Lower leg skin (tissue), 4 donors: ENCODE measurements at places on chromosomes 13 and 19.
A peak's percentile ranks its signal among the peaks of the same experiment; 100 is the strongest.

GRCh38 chr19:30004403-30004802, 62.4 kb downstream of the URI1 start:
- DNase-seq, result no peak

DNA sequence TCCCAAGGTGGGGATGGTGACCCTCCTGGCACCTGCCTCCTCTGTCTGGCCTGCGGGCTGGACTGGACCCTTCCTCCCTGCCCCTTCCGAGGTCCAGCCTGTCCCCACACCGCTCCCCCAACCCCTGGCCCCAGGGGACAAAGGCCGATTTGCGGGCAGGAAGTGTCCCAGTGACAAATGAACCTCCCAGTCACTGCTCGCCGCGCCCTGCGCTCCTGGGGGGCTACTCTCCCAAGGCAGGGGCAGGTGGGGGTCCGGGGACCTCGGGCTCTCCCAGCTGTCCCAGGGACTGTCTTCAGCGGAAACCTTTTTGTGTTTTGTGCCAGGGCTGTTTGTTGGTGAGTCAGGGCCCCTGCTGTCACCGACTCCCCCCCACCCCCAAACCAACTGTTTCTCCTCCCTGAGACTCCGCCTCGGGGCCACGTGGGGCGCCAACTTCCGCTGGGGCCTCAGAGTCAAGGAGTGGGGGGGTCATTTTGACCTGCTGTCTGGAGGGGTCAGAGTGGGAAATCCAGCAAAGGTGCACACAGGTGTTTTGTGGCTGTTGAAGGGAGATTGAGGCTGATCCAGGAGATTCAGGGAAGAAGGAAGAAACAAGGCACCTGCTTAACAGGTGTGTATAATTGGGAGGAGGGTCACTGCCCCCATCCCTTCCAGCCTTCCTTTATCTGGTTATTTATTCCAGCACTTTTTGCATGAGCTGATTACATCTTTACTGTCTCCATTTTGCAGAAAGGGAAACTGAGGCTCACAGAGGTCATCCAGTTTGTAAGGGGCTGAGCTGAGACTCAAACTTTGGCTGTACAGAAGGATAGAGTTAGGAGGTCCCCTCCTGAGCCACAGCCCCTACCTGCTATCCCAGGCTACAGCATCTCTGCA, 831 bp downstream of the PGPEP1 start:
- no peak for DNase-seq

- DNase-seq, result no peak
Measured at GRCh38 chr13:109207622-109208021, 578.2 kb downstream of the MYO16 start.

DNA sequence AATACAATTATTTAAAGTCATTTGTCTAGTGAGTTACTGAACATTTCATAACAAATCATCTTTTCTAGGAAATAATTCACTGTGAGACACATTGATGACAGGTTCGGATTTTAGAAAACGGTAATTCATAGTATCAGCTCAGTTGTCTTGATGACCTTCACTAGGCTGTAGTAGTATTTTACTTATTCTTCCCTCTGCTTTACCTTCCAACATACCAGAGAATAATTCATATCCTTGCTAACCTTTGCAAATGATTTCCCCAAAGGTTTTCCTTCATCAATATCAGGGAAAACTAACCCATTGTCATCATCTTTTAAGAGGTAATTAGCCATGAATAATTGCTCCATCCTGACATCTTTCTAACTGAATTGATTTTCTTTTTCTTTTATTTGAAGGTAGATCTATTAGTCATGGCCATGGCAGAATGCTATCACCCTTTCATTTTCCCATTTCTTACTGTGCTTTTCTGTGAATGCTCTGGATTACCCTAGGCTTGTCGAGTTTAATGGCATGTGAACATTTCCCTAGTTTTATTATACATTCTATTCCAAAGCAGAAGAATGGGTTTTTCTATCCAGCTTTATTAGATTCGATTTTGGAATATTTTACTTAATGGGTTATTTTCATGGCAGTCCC, 299.2 kb downstream of the OLFM4 start:
- DNase-seq, result no peak

GRCh38 chr13:30429721-30430694, 7.7 kb downstream of the UBE2L5 start:
- no peak for DNase-seq

DNA sequence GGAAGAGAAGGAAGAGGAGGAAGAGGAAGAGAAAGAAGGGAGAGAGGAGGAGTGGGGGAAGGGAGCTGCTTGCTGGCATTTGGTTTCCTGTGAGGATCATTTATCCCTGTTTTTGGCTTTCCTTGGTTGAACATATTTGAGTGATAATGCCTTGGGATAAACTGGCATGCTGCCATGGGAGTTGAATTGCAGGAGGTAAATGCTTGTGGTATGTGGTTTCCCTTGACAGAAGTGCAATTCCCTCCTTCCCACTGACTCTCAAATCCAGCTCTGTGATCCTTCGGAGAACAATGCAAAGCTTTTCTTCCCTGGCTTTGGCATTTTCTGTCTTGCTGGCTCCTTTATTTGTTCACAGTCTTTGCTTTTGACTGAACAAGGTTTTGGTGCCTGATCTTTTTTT, 27.2 kb upstream of the CBY2 start:
- DNase-seq, result peak; percentile 28

DNA sequence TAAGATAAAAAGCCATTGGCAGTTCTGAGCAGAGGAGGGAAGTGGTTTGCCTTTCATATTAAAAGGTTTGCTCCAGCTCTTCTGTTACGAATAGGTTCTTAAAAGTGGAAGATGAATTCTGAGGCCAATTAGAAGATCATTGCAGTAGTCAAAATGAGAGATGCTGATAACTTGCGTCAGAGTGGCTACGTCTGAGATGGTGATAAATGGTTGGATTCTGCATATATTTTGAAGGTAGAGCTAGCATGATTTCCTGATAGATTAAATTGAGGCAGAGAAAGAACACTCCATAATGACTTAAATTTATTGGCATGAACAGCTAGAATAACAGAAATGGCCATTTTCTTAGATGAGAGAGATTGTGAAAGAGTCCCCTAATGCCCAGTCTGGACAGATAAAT, 652.6 kb downstream of the DACH1 start:
- no peak for DNase-seq

DNA sequence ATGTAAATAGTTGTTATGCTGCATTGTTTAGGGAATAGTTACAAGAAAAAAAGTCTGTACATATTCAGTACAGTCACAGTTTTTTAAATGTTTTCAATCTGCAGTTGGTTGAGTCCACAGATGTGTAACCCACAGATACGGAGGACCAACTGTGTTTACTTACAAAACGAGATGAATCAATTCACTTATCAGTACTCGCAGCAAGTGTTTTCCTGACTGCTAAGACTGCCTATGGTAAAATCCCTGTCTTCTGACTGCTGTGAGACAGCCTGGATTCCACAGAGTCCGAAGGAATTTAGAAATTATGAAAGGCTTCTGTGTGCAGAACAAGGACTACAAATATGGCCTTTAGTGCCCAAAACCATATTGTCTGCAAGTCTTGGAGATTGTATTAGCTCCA, 45.7 kb upstream of the C1QTNF9 start:
- no peak for DNase-seq

DNA sequence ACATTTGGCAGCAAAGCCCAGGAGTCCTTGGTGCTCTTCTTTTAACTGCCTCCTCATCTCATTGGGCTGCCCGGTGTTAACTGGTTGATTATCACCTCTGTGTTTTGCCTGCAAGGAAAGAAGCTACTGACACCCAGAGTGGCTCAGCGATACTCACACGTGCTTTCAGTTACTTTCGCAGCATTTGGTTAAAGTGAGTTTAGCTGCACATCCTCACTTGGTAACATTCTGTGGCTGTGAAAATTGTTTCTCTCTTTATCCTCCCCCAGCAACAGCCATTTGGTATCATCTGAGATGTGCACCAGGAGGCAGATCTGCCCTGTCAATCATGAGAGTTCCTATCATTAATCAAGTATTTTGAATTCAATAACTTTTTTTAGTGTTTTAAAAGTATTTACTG, 44.6 kb upstream of the GPR183 start:
- no peak for DNase-seq

- DNase-seq, result no peak
Measured at GRCh38 chr13:84864341-84864740, 934.9 kb downstream of the SLITRK6 start.

DNA sequence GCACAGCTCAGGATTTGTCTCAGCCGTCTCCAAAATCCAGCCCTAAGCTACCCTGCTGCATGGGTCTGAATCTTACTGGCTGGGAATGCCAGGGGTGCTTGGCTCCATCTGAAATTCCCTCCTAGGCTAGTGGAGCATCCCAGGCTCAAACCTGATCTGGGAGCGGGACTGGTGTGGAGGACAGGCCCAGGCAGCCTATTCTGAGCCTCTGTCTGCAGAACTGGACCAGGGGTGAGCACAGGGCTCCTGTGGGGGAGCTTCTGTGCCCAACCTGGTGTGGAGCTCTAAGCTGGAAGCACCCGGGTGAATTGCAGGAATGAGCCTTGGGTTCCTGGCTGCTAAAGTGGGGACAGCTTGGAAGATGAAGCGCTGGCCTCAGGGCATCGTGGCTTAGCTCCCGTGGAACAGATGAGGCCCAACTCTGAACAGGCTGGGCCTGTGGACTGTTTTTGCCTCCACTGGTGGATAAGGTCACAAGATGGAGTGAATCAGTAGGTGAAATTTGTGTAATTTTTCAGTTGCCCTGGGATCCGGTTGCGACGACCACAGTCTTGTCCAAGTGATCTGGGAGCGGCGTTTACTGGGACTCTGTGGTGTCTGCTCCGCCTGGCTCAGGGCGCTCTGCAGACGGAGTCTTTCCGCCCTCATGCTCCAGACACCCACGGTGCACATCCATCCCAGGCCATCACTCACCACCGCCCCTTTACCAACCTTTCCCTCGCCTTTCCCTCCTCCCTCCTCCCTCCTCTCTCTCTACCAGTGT, 79.5 kb downstream of the TEX29 start:
- DNase-seq, result no peak

GRCh38 chr13:95564733-95565291, 12.3 kb downstream of the CLDN10 start:
- DNase-seq, result no peak

- DNase-seq, result no peak
Measured at GRCh38 chr13:40292536-40292935, 373.9 kb downstream of the FOXO1 start.

DNA sequence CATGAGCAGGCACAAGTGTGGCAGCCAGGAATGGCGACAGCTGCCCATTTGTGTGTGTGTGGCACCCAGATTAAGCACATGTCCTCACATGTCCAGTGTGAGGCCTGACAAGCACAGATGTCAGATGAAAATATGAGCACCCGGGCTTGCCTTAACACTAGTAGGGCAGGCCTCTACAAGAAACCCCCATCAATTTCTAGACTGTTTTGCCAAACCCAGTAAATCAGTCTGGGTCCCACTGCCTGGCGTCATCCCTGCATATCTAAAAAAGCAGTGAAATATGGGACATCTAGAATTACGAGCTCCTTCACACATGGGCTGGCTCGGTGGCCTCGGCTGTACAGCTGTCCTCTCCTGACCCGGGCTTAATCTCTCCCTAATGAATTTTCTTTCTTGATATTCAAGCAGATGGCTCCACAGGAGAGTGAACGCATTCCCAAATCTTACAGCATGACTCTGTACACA, 432.7 kb downstream of the FOXO1 start:
- peak; percentile 48 for DNase-seq

- DNase-seq, result no peak
Measured at GRCh38 chr13:90205911-90206310, 1141.6 kb upstream of the MIR17HG start.

GRCh38 chr13:69213396-69213795, 894.2 kb upstream of the ATXN8OS start:
- no peak for DNase-seq

DNA sequence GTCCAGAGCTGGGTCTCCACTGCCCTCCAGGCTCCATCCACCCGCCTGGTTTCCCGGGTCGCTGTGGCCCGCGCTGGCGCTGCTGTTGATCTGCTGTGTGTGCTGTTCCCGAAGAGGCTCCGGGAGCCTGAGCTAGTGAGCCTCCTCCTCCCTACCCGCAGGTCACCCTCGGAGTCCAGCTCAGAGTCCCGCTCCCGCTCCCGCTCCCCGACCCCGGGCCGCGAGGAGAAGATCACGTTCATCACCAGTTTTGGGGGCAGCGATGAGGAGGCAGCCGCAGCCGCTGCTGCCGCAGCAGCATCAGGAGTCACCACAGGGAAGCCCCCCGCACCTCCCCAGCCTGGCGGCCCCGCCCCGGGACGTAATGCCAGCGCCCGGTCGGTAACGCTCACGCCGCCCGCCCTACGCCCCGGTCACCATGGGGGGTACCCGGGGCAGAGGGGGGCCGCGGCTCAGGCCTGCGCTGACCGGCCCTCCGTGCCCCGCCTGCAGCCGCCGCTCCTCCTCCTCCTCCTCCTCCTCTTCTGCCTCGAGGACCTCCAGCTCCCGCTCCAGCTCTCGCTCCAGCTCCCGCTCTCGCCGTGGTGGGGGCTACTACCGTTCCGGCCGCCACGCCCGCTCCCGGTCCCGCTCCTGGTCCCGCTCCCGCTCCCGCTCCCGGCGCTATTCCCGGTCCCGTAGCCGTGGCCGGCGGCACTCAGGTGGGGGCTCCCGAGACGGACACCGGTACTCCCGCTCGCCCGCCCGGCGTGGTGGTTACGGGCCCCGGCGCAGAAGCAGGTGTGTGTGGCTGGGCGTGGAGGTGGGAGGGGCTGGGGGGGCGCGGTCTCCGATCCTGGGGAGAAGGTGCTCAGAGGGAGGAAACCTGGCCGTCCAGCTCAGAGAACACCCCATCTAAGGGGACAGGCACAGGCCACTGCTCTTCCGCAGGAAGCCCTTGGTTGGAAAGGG, 12.2 kb downstream of the ZNF296 start:
- no peak for DNase-seq

GRCh38 chr19:16338470-16339360, 14.1 kb downstream of the KLF2 start:
- DNase-seq, result no peak

DNA sequence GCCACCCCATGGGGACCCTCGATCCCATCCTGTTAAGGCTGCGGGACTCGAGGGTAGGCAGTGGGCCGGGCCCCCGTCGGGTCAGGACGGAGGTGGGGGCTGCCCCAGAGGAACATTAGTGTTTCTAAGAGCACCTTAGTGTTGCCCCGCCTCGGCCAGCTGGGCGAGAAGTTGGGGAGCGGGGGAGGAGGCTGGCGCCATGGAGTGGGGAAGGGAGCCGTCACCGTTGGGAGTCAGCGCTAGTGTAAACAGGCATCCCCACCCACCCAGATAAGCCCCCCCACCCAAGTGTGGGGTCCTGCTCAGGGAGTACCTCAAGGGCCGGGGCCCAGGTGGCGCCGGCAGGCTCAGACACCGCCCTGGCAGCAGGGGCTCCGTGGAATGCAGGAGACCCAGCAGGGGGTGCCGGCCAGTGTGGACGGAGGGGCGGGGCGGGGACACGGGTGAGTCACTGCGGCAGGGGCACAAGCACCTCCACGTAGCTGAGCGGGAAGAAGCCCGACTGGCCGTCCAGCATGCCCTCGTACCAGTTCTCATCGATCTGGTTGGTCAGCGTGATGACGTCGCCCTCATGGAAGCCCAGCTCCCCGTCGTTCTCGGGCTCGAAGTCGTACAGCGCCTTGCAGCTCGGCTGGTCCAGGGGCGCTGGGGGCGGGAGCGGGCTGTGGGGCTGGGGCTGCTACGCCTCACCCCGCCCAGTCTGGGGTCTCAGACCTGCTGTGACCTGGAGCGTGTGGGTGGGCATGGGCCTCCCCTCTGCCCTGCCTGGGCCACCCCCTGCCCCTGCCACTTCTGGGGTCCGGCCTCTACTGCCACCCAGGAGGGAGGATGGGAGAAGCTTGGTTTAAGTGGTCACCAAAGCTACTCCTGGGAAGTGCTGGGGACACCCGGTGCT, 18.0 kb downstream of the MPND start:
- DNase-seq, result peak; percentile 84

- DNase-seq, result no peak
Measured at GRCh38 chr19:27885359-27885758, 1327.6 kb downstream of the UQCRFS1 start.
